ENCODE measurements at places on chromosomes 6 and 20. TPM values are rescaled to one million over a fixed set of nuclear protein-coding genes. Genes with fewer than 3 reads are reported as not detected.

The MRAP2 gene
- total RNA-seq, result not detected

The PSMB1 gene
- total RNA-seq, result 245 TPM

The AIF1 gene
- total RNA-seq, result 27.3 TPM

The LYRM2 gene
- 18.9 TPM for total RNA-seq

The CASS4 gene
- total RNA-seq, result 2.4 TPM

The DPPA5 gene
- not detected for total RNA-seq

The SMPDL3A gene
- 6.6 TPM for total RNA-seq

The HCK gene
- total RNA-seq, result 9.2 TPM

The PRDM13 gene
- total RNA-seq, result not detected

The ANKRD66 gene
- not detected for total RNA-seq

The RIPPLY2 gene
- total RNA-seq, result not detected

The SPEF1 gene
- total RNA-seq, result 0.31 TPM

The HDGFL1 gene
- not detected for total RNA-seq

The TMC2 gene
- not detected for total RNA-seq

The ABRACL gene
- total RNA-seq, result 8.0 TPM

The DSTN gene
- total RNA-seq, result 760 TPM

The INSM1 gene
- total RNA-seq, result not detected

The RSPO3 gene
- total RNA-seq, result not detected

The ALDH8A1 gene
- not detected for total RNA-seq

The CHRNA4 gene
- not detected for total RNA-seq

The BICRAL gene
- 14.1 TPM for total RNA-seq

The SNRPB2 gene
- total RNA-seq, result 25.3 TPM

The BPI gene
- not detected for total RNA-seq
